Inflammatory macrophage (primary cell): ENCODE measurements at places on chromosomes 2 and 18.

DNA sequence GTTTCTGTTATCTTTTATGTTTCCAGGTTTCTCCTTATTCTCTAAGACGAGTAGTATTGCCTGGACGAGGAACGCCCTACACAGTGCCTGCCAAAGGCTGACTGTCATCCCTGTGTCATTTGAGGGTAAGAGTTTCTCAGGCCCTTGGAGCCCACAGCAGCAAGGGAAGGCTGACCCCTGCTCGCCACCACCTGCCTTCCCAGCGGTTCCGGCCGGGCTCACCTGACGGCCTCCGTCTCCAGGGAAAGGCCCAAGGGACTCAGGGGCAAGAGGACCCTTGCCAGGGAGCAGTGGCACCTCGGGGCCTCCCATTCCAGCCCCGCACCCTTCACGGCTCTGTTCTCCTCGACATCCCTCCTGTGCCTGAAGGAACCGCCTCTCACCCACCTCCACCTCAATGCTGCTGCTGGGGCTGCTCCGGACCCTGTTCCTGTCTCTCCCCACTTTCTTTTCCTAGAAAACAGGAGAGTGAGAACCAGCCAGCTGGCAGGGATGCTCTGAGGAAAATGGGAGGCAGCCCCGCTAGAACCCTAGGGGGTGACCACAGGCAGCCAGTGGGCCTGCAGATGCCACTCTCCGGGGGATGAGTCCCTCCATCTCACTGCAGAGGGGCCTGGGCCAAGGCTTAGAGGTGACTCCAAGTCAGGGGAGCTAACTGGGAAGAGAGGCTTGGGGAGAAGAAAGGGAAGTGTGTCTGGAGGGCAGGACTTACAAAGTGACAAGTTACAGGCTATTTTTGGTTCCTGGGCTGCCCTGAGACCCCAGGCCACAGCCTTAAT, 1.9 kb downstream of the LIMS2 start:
- DNase-seq = no peak

- no peak for DNase-seq
Observed at GRCh38 chr2:167504695-167505094, 616.4 kb downstream of the XIRP2 start.

DNA sequence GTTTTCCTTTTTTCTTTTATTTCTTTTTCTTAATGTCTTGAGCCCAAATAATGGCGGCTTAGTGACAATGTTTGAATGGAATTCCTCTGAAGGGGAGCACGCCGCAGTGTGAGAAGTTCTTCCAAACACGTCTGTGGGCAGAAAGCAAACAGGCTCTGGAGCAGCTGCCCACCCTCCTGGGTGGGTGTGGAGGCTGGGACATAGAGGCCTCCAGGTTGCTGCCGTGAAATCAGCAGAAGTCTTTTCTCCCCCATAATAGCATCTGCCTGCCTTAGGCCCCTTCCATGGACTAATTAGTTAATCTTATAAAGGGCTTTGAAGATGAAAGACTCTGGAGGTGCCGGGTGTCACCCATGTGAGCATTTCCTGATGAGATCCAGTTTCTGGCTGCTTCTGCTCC, 213.9 kb downstream of the SH3RF3 start:
- no peak for DNase-seq

- DNase-seq = no peak
Observed at GRCh38 chr18:79479761-79480161, 84.0 kb downstream of the NFATC1 start.

GRCh38 chr2:174011173-174011572, 46.0 kb upstream of the SP3 start:
- no peak for DNase-seq

DNA sequence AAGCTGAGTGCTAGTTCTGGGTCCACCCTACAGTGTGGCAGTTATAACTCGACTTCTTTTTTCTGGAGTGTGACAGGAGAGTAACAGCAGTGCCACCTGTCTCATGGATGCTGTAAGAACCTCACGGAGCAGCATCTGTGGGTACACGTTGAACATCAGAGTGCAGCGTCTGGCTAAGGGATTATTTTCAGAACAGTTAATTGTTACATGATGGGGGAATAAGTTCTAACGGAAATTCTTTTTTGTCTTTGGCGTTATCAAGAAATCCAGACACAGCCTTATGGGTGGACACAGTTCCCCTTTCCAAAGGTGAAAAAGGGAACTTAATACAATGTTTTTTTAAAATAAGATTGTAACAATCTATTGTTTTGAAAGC, 28.3 kb upstream of the TOGARAM2 start:
- peak; percentile 66 for DNase-seq

DNA sequence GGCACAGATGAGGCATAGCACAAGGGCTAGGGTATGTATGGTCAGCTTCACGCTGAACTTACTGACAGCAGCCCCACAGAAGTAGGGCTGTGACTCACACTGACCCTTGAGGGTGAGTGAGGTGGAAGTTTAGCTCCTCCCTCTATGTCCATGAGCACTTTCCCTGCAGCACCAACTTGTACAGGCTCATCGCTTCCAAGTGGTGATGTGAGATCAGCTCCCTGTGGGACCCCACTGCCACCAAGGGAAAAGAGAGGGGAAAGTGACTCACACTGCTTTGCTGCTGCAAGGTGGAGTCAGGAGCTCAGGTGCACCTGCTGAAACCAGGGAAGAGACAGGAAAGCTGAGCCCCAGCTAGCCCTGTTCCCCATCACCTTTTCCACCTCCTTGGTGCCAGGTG, 91.5 kb downstream of the TEX51 start:
- no peak for DNase-seq

DNA sequence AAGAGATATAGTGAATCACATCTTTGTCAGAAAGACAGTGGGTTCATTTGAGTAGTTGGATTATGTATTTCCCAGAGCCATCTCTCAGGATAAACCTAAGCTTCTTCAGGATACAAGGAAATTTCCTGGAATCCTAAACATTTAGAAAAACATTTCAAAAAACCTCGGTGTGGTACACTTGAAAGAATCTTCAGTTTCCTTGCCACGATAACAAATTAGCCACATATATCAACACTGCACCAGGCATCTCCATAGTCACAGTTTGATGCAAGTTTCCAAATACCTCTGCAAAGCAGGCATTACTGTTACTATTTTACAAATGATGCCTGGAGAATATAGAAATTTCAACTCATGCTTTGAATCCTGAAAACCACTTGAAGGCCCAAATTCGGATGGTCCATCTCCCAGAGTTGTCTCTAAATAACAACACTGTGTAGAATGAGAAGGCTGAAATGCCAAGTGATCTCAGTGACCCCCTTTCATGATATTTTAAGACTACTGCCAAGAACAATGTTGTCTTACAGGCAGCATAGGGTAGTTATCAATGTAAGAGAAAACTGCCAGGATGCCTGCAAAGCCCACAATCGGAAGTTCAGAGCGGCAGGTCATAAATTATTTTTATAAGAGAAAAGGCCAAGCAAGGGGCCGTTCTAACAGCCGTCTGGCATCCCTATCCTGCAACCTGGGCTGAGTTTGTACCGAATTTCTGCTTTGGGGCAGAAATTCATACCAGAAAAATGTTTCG, 307.9 kb downstream of the TXNL1 start:
- no peak for DNase-seq
